ENCODE measurements at places on chromosomes 16 and 17. TPM values are rescaled to one million over a fixed set of nuclear protein-coding genes. Genes with fewer than 3 reads are reported as not detected.

DNA sequence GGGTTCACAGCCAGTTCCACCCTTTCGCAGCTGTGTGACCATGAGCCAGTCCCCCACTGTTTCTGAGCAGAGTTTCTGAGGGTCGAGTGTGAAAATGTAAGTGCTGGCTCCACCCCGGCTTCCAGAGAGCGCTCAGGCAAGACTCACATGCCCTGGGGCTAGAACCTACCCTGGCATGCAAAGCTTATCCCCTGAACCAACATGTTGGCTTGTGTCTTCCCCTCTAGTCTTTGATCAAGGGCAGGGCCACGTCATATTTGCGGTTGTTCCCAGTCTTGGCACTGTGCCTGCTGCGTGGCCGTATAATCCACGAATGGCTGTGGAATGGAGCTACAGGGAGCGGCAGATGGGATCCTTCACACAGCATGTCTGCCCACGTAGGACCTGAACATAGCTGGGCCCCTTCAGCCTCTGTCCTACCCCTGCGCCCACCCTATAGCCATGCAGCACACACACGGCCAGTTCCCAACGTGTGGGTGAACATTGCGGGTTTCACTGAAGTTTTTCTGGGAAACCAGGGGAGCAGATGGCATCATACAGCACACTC lies 84.8 kb downstream of the MRM1 start:
- no peak for DNase-seq

- no peak for DNase-seq
Measured at GRCh38 chr16:69116256-69116875, 10.9 kb downstream of the HAS3 start.

The TUBB3 gene
- 8.0 TPM for polyA plus RNA-seq

The MYCBPAP gene
- polyA plus RNA-seq, result 2.4 TPM

The KIAA0513 gene
- 4.8 TPM for polyA plus RNA-seq

All from renal pelvis (tissue), 12 donors.